ENCODE measurements at places on chromosomes 4 and X.

- DNase-seq = no peak
Measured at GRCh38 chrX:44422631-44423030, 79.2 kb upstream of the EFHC2 start.

GRCh38 chr4:103364083-103364482 is 165.9 kb upstream of the CENPE start:
- no peak for DNase-seq

DNA sequence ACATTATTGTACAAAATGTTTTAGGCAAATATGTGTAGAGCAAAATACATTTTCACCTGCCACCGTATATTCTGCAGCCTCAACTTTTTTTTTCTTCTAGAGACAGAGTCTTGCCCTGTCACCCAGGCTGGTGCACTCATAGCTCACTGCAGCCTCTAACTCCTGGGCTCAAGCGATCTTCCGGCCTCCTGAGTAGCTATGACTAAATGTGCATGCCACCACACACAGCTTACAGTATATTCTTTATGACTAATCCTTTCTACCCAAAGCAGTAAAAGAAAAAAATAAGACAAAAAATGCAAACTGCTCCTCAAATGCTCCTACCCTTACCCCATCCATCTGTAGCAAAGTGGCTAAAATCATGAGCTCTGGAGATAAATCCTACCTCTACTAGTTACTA is 426.3 kb downstream of the KCNIP4 start:
- no peak for DNase-seq

GRCh38 chrX:100643956-100644860 is at the start of gene SRPX2:
Gene SRPX2 (plus strand): TSS chrX:100644199. CDS start chrX:100646323, 2,124 bp downstream.
- DNase-seq = no peak

DNA sequence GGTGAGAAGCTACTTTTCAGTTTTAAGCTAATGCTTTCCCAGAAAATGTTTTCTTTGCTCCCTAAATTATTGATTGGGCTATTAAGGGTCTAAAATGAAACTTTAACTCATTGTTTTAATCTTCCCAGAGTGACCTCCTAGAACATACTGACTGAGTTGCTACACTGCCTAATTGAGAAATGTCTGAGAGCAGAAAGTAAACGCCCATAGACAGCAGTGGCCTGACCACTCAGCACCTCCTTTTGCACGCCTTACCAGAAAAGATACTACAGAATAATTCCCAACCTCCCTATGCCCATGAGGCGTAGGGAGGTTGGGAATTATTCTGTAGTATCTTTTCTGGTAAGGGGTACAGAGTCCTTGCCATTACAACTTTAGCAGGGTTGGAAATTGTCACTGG is 381.8 kb upstream of the LCORL start:
- DNase-seq = no peak

GRCh38 chr4:108119199-108119800 is 49.4 kb downstream of the LEF1 start:
- DNase-seq = no peak

GRCh38 chr4:78784236-78784865 is 8.2 kb downstream of the BMP2K start:
- no peak for DNase-seq

DNA sequence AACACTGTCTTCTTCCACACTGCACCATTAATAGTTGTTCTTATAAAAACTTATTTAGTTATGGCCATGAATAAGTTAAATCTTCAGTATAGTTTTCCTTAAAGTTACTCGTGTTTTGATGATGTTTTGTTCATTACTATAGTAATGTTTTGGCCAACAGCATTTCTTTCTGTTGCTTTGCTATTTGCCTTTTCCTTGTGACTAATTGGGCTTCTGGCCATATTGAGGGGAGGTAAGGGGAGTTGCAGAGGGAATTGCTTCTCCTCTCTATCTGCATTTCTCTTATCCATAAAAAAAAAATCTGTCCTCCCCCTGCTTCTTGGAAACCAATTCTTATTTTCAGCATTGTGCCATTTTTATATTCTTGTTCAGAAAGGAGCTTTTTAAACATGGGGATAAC is 42.7 kb upstream of the ZCCHC12 start:
- DNase-seq = no peak

DNA sequence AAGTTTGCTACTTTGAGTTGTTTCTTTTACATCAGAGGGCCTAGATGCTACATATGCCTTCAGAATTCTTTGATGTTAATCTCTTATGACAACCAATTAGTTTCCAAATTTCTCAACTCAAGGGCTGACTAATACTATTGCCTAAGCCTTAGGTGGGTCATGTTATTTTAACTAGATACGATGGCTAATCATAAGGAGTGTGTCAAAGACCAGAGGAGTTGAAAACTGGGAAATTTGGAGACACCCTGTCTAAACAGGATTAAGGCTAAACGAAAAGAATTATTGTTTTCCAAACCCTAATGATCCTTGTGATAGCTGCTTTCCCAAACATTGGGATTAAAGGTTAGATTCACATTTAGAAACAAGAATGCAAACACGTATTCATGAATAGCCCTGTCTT is 228.5 kb downstream of the PCDH7 start:
- DNase-seq = no peak

DNA sequence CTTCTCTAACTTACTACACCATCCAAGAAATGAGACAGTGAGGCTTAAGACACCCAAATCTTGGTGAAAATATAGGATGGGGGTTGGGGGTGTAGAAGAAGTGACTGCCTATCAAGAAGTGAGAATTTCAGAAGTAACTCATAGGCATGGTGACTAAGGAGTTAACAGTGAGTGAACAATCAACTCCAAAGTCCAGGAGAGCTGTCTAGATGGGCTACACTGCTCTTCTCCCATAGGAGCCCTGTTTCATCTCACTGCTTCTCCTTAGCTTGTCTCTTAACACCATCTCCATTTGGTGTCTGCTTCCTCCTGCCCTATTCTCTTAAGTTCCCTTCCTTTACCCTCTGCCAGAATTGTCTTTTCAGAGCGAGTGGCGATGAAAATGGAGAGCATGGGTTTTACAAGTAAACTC is 22.7 kb downstream of the FABP2 start:
- DNase-seq = no peak

GRCh38 chr4:113141901-113142346 is 92.5 kb downstream of the ANK2 start:
- DNase-seq = no peak

- DNase-seq = no peak
Measured at GRCh38 chr4:159206427-159206871, 103.6 kb downstream of the RAPGEF2 start.

GRCh38 chr4:135368831-135369230 is 1167.2 kb upstream of the PABPC4L start:
- no peak for DNase-seq

DNA sequence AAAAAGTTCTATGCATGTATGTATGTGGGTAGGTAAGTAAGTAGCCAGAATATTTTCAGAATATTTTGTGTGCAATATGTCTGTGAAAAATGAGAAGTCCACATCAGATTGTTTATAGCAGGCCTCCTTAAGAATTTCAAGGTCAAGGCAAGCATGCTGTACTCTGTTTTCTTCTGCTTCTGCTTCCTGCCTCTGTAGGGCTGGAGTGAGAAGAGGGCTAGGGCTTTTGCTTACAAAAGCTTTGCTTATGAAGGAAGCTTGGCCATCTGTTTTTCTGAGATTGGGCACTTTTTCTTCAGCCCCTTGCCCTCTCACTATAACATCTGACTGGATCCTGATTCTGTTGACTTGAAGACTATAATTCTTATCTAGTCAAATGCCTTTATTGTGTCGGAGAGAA is 150.4 kb downstream of the EMCN start:
- no peak for DNase-seq

DNA sequence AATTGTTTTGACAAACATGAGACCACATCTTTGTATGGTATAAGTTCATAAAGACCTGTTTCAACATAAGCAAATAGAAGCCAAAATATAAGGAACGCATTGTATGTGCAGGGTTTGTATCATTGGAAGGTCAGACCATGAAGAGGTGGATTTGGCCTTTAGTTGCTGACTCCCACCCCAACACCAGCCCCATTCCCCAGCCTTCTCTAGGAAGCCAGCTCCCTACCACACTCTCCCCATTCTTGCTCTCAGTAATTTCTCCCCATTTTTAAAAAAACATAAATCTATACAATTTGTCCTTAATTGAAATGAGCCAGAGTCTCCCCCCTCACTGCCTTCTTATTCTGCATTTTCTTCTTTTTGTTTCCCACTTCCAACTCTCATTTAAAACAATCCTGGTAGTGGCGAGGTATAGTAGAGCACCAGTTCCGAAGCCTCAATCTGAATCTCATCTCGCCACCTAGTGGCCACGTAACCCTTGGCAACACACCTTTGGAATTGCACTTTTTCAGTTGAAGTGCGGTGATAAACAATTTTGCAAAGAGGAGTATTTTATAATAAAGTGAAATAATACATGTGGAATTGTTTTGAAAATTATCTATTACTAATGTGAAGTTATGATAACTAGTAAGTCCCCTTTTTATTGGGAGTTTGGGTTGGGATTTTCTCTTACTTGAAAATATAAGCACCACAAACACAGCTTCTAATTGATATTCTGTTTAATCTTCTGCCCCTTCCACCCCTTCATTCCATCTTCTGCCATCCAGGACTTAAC is 126.6 kb downstream of the ASB9 start:
- no peak for DNase-seq

- DNase-seq = no peak
Measured at GRCh38 chr4:156330436-156331031, 376.9 kb upstream of the CTSO start.

DNA sequence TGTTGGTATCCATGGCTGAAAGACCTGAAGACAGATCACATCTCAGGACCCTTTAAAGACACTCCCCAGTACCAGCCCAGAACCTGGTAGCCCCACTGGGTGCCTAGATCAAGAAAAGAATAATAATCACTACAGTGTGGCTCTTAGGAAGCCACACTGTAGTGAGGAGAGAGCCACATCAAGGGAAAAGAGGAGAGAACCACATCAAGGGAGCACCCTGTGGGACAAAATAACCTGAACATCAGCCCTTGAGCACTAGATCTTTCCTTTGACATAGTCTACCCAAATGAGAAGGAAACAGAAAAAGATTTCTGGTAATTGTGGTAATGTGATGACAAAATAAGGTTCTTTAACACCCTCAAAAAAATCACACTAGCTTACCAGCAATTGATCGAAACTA is 15.3 kb downstream of the RTL3 start:
- DNase-seq = no peak

DNA sequence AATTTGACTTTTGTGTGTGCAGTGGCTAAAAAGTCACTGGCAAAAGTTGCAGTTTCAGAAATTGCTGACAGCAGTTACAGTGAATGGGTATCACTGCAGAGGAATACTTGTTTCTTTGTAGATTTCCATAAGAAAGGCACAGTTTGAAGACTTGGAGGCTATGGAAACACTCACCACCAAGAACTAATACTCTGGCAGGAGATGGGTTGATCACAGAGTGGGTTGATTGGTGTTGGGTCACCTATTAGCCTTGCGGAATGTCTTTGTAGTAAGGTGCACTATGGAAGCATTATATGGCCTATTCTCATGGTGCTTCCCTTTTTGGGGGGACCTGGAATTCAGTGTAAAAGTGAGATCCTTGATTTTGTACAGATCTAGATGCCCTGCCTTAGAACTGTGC is 502.8 kb downstream of the CFAP47 start:
- DNase-seq = no peak

DNA sequence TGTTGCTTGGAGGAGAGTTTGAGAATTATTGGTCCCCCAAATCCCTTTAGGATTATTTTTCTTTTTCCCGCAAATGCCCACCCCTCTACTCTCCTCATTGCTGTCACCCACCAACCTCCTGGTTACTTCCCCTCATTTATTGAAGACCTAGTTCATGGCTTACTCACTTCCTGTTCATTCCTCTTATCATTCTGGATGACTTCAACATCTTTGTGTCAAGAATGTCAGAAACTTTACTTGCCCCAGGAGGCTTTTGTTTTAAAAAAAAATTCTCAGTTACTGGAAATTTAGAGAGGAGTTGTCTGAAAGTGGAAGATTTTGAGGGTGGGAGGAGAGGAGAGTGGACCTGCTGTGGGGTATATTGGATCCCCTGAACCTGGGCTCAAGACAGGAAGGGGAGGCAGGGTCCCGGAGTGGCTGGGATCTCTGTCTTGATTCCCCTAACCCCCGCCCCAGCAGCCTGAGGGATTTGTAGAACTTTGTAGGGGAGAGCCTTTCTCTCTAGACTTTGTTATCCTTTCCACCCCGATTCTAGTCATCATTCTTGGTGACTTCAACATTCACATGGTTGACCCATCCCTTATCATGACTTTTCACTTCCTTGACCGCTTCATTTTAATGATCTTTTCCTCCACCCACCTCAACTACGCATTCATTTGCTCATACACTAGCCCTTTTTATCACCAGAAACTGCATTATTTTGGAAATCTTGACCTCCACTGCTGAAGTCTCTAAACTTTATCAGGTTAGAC is 69.9 kb upstream of the ESX1 start:
- DNase-seq = no peak

- DNase-seq = no peak
Measured at GRCh38 chr4:186924723-186925122, 201.1 kb upstream of the FAT1 start.

- DNase-seq = no peak
Measured at GRCh38 chrX:126485409-126485808, 67.2 kb downstream of the DCAF12L1 start.

DNA sequence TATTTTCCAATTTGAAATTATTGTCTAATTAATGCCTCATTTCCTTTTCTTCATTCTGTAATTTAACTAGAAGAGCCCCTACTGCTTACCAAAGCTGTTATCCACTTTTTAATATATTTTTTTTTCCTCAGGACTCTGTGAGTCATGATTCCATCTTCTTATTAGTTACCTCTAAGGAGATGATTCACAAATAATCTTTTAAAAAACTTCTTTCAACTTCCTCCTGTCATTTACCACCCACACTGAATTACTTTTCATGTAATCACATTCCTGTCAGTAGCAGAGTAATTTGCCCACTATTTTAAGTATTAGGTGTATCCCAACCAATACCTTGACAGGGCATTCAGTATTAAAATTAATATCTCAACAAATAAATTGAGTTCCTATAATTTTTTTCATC is 470.9 kb upstream of the ADGRL3 start:
- DNase-seq = no peak

DNA sequence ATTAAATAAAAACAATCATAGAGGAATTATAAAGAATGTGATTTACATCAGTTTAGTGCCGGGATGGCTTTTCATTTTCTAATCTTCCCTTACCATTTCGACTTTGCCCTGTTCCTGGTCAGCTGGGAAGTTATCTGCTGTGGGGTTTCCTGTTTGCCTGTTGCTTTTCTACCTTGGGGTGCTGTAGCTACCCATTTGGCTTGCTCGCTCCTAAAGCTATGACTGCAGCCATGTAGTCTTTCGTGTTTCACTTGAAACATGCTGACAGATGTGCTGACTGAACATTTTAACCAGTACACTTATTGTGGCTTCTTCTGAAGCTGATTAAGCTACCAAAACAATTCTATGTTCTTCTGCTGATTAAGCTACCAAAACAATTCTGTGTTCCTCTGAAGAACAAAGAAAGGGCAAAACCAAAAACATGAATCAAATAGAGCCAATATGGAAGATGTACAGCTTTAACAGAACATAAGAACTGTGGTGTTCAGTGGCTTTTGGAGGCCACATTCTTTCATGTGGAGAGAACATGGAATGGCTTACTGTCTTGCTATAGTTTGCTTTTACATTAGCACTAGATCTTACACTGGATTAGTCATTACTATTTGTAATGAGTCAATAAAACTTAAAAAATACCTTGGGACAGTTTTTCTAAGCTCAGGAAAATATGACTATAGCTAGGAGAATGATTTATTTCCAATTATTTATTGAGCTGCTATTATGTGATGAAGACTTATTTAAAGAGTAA is 440.4 kb downstream of the SPRY1 start:
- DNase-seq = no peak

All from D721Med (cell line).